ENCODE measurements at places on chromosomes 11 and 22. TPM values are rescaled to one million over a fixed set of nuclear protein-coding genes. Genes with fewer than 3 reads are reported as not detected.

The LGALS1 gene
- 1,066 TPM for total RNA-seq

The SLC22A12 gene
- not detected for total RNA-seq

The SSTR3 gene
- total RNA-seq, result not detected

The OR8G5 gene
- not detected for total RNA-seq

GRCh38 chr11:112404112-112404511 is 143.5 kb upstream of the PLET1 start:
- no peak for DNase-seq

DNA sequence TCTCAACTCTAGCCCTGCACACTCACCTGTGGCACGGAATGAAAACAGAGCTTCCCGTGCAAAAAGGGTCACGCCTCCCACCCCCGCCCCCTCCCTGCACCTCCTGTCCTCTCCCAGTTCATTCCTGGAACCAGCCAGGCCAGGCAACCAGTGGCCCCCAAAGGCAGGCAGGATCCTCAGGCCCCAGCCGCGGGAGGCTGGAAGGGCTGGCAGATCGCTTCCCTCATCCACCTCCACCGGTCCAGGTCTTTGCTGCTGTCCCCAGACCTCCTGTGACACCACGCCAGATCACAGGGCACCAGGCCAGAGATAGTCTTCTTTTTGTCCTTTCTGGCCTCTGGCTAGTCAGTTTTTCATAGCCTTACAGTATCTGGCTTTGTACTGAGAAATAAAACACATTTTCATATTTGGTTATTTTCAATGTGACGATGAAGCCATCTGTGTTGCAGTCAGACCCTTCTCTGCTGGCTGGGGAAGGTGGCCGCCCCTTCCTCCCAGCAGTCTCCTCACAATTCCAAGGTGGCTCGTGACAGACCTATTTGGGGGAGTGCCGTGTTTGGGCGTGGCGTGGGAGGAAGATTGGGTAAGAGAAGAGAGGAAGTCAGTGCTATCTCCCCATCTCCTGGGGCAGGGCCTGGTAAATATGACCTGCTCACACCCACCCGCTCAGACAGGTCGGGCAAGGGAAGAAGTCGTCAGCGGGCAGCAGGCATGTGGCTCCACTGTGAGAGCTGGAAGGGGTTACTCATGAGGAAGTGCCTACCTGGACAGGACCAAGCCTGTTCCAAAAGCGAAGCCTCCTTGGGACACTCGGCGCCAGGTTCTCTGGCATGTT is 9.1 kb downstream of the SSH3 start:
- DNase-seq, result peak; percentile 64

GRCh38 chr11:44171518-44171917 is 76.0 kb downstream of the EXT2 start:
- no peak for DNase-seq

- DNase-seq, result no peak
Measured at GRCh38 chr11:628056-628455, 1.1 kb upstream of the SCT start.

DNA sequence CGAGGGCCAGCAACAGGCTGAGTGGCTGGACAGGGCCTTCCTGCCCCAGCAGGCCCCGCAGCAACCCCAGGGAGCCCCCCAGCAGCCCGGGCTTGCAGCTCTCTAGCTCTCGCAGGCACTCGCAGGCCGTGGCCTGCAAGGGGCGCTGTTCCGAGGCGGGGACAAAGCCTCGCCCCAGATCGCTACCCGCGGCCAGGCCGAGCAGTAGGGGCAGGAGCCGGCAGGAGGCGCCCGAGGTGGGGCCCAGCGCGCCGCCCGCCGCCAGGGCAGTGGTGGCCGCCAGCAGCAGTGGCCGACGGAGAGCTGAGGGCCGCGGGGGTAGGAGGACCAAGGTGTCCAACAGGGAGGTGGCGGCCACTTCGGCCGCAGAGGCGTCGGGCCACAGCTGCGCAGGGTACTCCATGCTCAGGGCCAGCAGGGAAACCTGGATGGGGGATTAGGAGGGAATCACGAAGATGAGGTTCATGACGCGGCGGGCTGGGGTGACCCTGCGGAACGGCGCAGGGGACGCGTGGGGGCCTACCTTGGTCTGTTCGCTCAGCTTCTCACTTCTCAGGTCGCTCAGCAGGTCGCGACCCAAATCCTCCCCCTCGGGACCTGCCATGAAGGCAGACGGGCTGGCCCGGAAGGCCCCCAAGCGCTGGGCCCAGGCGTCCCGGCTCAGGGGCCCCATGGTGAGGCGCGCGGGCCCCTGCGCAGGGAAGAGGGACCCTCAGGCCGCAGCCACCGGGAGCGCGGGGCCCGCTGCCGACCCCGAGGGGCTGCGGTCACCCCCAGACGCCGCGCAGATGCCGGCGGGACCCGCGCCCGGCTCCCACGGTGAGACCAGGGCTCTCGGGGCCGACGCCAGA is 632 bp downstream of the AP5B1 start:
- peak; percentile 92 for DNase-seq

- DNase-seq, result no peak
Measured at GRCh38 chr11:117891362-117891761, 14.9 kb upstream of the FXYD6 start.

DNA sequence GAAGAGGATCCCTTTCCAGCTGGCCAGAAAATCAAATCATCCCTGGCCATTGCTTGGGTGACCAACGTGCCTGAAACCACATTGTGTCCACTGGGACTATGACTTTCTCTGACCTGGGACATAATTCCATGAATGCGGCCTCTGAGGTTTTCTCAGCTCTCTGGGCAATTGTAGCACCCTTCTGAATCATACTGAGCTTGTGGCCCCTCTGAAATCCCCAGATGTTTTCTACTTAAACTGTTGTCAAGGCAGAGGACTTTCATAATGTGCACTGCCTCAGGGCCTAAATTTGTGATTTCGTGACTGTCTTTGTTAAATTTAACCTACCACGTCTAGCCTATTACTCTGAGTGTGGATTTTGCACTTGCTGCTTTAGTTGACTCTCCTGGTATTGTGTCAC is 321.1 kb upstream of the PLET1 start:
- DNase-seq, result no peak

DNA sequence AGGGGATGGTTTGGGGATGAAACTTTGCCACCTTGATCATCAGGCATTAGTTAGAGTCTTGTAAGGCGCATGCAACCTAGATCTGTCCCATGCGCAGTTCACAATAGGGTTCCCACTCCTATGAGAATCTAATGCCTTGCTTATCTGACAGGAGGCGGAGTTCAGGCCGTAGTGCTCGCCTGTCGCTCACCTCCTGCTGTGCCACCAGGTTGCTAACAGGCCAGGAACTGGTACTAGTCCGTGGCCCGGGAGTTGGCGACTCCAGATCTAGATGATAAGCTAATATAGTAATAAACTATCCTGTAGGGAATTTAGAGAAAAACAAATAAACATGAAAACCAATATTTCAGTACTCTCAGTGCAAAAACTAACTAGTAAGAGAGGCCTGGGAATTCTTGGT is 155.4 kb upstream of the ANO5 start:
- peak; percentile 64 for DNase-seq

GRCh38 chr11:9799886-9800285 is 136.0 kb downstream of the SWAP70 start:
- DNase-seq, result no peak

Data from chondrocyte (in vitro differentiated cells).